Mucosa of gallbladder (tissue), 1 donor: ENCODE measurements at places on chromosomes 1 and 21. TPM values are rescaled to one million over a fixed set of nuclear protein-coding genes. Genes with fewer than 3 reads are reported as not detected.

DNA sequence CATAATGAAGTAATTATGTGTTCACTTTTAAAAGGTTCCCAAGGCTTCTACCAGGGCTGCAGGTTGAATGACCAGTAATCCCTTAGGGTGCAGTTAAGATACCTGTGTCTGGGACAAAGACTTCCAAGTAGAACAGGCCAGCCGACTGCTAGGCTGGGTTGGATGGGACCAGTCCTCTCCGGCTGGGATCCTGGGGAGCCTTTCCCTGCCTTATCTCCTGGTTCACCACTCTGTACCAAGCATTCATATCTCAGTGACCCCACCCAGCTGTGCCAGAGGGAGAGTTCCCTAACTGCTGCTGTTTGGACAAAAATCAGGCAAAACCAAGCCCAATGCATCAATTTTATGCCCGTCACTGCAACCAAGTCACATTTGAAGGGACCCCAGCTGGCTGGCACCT is 116.2 kb upstream of the ATP1A1 start:
- DNase-seq, result peak; percentile 82

DNA sequence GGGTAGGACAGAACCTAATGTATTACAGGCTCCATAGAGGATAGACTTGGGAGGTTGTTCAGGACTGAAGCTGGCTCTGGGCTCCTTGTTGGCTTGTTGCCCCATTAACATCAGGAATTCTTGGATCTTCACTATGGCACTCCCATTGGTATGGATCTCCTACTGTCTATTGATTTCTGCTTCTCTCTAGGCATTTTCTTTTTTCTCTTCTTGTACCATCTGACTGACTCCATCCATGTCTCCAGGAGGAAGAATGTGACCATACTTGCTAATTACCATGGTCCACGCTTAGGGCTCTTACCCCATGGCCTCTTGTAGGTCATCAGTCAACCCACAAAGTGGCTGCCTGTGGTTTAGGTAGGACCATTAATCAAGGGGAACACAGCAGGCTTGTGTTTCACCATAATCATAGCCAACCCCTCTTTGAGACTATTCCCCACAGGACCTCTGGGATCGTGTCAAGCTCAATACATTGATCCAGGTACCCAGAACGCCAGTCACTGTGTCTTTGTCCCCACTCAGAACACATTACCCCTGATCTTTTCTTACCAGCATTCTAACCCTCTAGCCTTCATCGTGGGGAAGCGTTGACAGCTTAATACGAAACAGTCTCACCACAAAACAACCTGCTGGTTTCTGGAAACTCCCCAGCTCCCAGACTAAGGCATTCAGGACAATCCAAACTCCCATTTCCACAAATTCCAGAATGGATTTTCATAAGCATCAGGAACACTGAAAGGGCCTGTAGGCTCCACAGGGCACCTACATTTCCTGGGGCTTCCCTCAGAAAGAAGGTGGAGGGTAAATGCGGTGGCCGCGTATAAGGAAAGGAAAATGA is 97.1 kb downstream of the ETS2 start:
- DNase-seq, result no peak

- DNase-seq, result no peak
Measured at GRCh38 chr1:12014141-12014991, 4.9 kb upstream of the MIIP start.

DNA sequence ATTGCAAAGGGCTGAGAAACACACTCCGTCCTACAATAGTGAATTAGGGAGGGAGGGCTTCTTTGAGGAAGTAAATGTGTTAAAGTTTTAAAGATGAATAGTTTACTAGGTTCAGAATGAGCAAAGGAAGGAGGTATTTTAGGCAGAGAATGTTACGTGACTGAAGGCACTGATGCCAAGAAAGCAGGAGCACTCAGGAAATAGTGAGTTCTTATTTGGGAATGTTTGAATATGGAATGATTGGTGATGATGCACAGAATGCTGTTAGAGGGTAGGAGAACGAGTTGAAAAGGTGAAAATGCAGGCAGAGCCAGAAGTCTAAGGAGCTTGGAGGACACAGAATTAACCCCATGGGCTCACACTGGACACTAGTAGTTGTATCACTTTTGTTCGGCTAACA is 108.0 kb downstream of the NRIP1 start:
- no peak for DNase-seq

DNA sequence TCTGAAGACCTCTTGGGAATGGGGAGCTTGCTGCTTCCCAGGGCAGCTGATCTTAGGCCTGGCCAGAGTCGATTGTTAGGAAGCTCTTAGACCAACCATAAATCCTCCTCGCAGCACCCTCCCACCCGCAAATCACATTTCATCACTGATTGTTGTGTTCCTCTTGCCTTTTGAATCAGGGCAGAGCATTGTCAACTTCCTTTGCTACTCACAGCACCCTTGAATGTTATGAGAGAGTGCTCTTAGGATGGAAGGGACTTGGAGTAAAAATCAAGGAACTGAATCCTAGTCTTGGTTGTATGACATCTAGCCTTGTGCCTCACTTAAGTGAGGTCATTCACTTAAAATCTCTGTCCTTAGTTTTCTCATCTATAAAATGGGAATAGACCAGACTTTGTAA is 3.0 kb downstream of the VASH2 start:
- no peak for DNase-seq

The RIPPLY3 gene
- 0.20 TPM for total RNA-seq

The LIN28A gene
- 1.4 TPM for total RNA-seq

The LCE2A gene
- total RNA-seq, result not detected

The MYBPH gene
- not detected for total RNA-seq
